ENCODE measurements at places on chromosomes 4 and X. TPM values are rescaled to one million over a fixed set of nuclear protein-coding genes. Genes with fewer than 3 reads are reported as not detected.

DNA sequence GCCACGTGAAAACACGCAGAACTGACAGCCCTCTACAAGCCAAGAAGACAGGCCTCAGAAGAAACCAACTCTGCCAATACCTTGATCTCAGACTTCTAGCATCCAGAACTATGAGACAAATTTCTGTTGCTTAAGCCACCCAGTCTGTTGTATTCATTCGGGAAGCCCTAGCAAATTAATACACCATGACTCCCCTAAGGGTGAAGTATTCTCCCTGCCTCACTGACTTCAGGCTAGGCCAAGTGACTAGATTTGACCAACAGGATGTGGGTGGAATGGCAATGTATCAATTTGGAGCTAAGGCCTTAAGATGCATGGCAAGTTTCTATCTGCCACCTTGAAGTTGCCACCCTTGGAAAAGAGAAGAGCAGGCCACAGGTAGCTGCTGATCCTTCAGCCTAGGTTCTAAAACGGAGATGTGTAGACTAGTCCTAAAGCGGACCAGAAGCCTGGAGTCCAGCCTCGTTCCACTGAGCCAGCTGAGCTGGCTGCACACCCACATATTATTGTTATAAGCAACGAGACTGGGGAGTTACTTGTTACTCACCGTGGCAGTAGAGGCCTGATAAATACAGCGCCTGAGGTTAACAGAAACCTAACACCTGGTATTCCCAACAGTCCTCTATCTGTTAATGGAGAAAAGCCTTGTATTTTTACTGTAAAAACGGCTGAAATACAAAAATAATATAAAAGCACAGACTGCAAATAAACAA lies 16.4 kb downstream of the SCARB2 start:
- DNase-seq: no peak
- H3K36me3 ChIP-seq: peaks cover 36% of the 10 kb centered on the region
- peaks cover 42% of the 10 kb centered on the region for H3K4me1 ChIP-seq
- peak overlapping the region; percentile 87 for H3K27ac ChIP-seq
- peak overlapping the region; percentile 67 for H3K4me3 ChIP-seq

DNA sequence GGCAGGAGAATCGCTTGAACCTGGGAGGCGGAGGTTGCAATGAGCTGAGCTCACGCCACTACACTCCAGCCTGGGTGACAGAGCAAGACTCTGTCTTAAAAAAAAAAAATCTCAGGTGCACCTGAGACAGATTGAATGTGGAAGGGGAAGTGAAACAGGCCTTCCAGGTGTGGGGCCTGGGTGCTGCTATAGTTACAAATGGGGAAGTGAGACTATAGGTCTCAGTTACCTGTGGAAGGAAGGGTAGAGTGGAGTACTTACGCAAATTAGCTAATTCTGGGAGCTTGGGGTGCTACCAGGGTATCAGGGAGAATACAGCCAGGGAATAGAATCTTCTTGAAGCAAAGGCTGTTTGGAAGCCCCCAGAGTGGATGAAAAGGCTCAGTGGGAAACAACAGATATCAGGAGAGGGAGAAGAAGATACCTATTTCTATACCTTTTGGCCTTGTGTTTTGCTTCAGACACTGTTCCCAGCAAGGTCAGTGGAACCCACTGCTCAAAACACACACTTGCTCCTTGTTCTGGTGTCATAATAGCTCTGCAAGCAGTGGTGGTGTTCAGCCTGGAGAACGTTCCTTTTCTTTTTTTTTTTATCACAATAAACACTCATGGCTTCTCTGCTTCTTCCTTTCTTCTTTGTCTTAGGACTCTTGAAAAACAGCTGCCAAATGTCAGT lies 7.0 kb downstream of the CD38 start:
- H3K27ac ChIP-seq: no peak overlapping the region

- DNase-seq: no peak
- no peaks in the 10 kb centered on the region for H3K27me3 ChIP-seq
- H3K36me3 ChIP-seq: peaks cover 6% of the 10 kb centered on the region
- H3K4me1 ChIP-seq: peaks cover 16% of the 10 kb centered on the region
- H3K27ac ChIP-seq: no peak overlapping the region
Observed at GRCh38 chr4:158122501-158122900, 50.3 kb downstream of the GASK1B start.

DNA sequence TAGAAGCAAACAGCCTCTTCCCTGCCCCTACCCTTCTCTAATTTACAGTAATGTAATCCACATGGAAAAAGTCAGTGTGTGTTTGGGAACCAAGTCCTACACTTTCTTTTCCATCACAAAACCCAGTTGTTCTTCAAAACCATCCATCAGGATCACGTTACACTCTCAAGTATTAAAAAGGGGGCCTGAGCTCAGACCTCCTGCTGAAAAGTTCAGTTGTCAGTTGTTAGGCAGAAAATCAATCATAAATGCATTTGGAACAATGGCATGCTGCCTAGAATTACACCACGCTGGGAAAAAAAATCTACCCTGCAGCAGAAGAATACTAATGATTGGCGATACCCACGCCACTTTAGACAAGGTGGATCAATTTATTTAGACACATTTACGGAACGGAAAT lies 236.5 kb downstream of the PARM1 start:
- H3K36me3 ChIP-seq: peaks cover 4% of the 10 kb centered on the region
- peaks cover 4% of the 10 kb centered on the region for H3K27me3 ChIP-seq
- no peak for DNase-seq
- H3K4me3 ChIP-seq: peak overlapping the region; percentile 11

DNA sequence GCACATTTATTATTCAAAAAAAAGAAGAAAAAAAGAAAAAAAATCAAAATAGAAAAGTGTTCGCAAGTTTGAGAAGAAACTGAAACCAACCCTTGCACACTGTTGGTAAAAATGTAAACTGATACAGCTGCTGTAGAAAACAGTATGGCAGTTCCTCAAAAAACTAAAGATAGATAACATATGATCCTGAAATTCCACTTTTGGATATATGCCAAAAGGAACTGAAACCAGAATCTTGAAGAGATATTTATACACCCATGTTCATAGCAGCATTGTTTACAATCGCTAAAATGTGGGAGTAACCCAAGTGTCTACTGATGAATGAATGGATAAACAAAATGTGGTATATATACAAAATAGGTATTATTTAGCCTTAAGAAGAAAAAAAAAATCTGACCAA lies 155.4 kb downstream of the TBCK start:
- no peaks in the 10 kb centered on the region for H3K27me3 ChIP-seq
- peaks cover 2% of the 10 kb centered on the region for H3K4me1 ChIP-seq
- no peak overlapping the region for H3K4me3 ChIP-seq

- peaks cover 10% of the 10 kb centered on the region for H3K4me1 ChIP-seq
- DNase-seq: no peak
- H3K27me3 ChIP-seq: peaks cover 3% of the 10 kb centered on the region
- H3K36me3 ChIP-seq: no peaks in the 10 kb centered on the region
- H3K4me3 ChIP-seq: no peak overlapping the region
Observed at GRCh38 chr4:153089742-153090141, 114.5 kb upstream of the TRIM2 start.

DNA sequence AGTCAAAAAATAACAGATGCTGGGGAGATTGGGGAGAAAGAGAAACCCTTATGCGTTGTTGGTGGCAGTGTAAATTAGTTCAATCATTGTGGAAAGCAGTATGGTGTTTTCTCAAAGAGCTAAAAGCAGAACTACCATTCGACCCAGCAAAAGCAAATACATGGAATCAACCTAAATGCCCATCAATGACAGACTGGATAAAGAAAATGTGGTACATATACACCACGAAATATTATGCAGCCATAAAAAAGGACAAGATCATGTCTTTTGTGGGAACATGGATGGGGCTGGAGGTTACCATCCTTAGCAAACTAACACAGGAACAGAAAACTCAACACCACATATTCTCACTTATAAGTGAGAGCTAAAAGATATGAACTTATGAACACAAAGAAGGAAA lies 188.9 kb downstream of the CAMK2D start:
- peaks cover 24% of the 10 kb centered on the region for H3K4me1 ChIP-seq
- no peak for DNase-seq
- no peak overlapping the region for H3K27ac ChIP-seq
- no peaks in the 10 kb centered on the region for H3K36me3 ChIP-seq
- H3K4me3 ChIP-seq: no peak overlapping the region

- H3K36me3 ChIP-seq: no peaks in the 10 kb centered on the region
- H3K4me3 ChIP-seq: no peak overlapping the region
- H3K27me3 ChIP-seq: no peaks in the 10 kb centered on the region
- peaks cover 30% of the 10 kb centered on the region for H3K4me1 ChIP-seq
- H3K27ac ChIP-seq: no peak overlapping the region
- no peak for DNase-seq
Observed at GRCh38 chr4:145730026-145730425, 50.1 kb downstream of the C4orf51 start.

- H3K27ac ChIP-seq: no peak overlapping the region
- no peaks in the 10 kb centered on the region for H3K36me3 ChIP-seq
- H3K4me1 ChIP-seq: peaks cover 12% of the 10 kb centered on the region
- no peaks in the 10 kb centered on the region for H3K27me3 ChIP-seq
Observed at GRCh38 chr4:16027626-16028025, 56.2 kb downstream of the PROM1 start.

GRCh38 chr4:158993891-158994290 lies 109.0 kb upstream of the RAPGEF2 start:
- no peaks in the 10 kb centered on the region for H3K36me3 ChIP-seq
- H3K4me3 ChIP-seq: no peak overlapping the region
- no peak overlapping the region for H3K27ac ChIP-seq

DNA sequence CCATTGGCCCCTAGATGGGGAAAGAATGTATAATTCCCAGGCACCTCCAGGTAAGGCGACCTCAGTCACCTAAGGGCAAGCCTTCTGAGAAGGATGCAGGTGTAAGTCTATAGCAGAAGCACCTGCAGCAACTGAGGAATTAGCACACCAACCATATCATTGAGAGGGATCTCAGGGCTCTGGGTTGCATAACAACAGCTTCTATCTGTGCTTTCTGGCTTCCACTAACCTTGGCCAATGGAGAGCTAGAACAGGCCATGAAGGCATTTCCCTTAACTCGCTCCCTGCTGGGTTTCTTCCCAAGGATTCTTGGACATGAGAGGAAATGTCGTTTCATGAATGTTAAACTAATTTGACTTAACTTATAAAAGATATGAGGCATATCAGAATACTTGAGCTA lies 177.8 kb upstream of the GK2 start:
- no peak for DNase-seq
- H3K4me3 ChIP-seq: no peak overlapping the region
- H3K4me1 ChIP-seq: peaks cover 1% of the 10 kb centered on the region
- H3K27ac ChIP-seq: no peak overlapping the region
- no peaks in the 10 kb centered on the region for H3K36me3 ChIP-seq

- H3K36me3 ChIP-seq: no peaks in the 10 kb centered on the region
- no peak overlapping the region for H3K4me3 ChIP-seq
- H3K27me3 ChIP-seq: no peaks in the 10 kb centered on the region
- no peaks in the 10 kb centered on the region for H3K4me1 ChIP-seq
- no peak for DNase-seq
- H3K27ac ChIP-seq: no peak overlapping the region
Observed at GRCh38 chr4:66842026-66842723, 703.1 kb downstream of the CENPC start.

- H3K4me3 ChIP-seq: no peak overlapping the region
- no peak for DNase-seq
- H3K27me3 ChIP-seq: no peaks in the 10 kb centered on the region
- peaks cover 23% of the 10 kb centered on the region for H3K36me3 ChIP-seq
Observed at GRCh38 chr4:88955580-88956380, 101.2 kb downstream of the FAM13A start.

- H3K27ac ChIP-seq: peak overlapping the region; percentile 98
- H3K27me3 ChIP-seq: peaks cover 22% of the 10 kb centered on the region
- peaks cover 4% of the 10 kb centered on the region for H3K4me1 ChIP-seq
- peaks cover 4% of the 10 kb centered on the region for H3K36me3 ChIP-seq
Observed at GRCh38 chr4:15001248-15001868, 923 bp upstream of the CPEB2 start.

PASD1 gene
- total RNA-seq: not detected

RHOXF2B gene
- total RNA-seq: not detected

GUCY1A1 gene
- 6.2 TPM for total RNA-seq

ING2 gene
- total RNA-seq: 16.5 TPM

All from type B pancreatic cell (in vitro differentiated cells).